ENCODE measurements at places on chromosomes 5 and 9.

DNA sequence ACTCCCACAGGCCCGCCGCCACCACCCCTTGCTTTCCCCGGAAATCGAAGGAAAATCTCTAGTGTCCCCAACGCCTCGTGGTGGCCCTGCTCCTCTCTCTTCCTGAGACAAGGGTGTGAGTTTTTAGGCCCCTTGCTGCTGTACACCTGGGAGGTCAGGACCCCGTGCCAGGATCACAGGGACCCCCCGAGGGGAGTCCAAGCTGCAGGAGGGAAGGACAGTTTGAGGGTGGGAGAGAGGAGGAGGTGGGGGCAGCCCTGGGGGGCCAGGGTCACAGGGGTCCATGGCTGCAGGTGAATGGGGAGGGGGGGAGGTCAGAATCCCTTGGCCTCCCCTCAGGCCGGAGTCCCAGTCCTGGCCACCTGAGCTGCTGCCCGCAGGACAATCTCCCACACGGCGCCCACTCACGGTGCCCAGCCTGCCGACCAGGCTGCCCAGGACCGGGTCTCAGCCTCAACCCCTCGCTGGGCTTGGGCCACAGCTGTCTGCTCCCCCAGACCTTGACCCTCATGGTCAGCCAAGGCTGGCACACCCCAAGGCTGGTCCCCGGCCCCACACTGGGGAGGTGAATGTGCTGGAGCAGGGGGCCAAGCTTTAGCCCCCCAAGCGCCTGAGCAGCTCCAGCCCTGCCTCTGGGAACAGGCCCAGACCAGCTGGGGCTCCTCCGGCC lies 19.9 kb downstream of the TPPP start:
- no peak for DNase-seq

- DNase-seq: peak; percentile 37
Observed at GRCh38 chr5:134527156-134527960, 1.9 kb downstream of the JADE2 start.

DNA sequence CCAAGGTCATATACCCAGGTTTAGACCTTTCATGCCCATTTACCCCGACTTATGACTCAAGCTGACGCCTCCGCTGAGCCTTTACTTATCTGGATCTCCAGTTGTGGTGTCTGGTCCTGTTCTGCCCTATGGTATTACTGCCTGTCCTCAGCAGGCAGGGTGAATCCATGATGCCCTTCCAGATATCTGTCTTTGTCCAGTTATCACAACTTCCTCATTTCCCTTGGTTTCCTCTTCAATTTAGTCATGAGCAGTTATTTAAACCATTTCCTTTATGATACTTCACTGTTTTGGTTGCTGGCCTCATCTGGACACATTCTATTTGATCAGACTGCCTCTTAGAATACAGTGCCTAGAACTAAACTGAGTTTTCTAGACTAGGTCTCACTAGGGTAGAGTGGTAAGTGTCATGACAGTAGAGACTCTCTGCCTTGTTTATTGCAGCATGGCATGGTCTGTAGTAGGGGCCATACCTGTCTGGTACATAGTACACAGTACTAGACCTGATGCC lies 93.3 kb downstream of the MELK start:
- no peak for DNase-seq

DNA sequence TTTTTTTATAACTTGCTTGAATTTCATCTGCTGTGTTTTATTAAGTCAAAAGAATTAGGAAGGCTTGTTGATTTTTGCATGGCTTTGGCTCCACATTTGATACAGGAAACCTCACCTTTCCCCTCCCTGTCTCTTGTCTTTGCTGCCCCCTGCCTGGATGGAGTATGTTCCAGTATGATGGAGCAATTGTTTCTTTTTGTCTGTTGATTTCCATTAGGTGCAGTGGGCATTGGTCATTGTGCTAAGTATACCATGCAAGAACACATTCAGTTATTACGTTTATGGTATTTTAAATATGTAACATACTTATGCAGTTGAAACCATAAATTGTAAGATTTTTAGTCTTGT lies 19.6 kb downstream of the TJP2 start:
- DNase-seq: no peak

GRCh38 chr5:41869151-41869723 lies 988 bp downstream of the OXCT1 start:
- DNase-seq: no peak

DNA sequence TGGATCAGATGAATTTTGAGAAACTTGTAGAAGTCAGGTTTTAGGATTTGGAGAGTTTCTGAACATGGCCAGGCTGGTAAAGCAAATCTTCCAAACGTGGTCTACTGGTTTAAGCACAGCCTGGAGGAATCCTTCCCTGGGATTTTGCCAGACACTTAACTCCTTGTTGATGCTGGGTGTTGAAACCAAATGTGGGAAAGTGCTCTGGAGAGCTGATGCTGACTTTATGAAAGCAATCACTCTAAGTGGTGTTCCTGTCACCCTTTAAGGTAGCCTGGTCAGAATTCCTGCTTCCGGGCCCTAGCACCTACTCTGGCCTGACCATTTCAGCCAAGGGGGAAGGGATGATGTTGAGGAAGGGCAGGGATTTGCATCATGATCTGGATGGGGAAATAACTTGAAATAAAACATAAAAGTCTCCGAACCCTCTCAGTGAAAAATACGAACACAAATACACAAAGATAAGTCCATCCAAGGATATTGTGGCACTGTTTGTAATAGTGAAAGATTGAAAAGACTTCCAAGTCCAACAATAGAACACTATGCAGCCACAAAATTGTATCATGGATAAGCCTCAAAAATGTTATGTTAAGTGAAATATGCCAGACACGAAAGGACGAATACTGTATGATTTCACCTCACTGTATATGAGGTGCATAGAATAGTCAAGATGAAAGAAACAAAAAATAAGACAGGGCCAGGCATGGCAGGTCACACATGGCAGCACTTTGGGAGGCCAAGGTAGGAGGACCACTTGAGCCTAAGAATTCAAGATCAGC lies 57.7 kb downstream of the PDE6A start:
- no peak for DNase-seq

All from stimulated activated CD4-positive, alpha-beta T cell treated with anti-CD3 and anti-CD28 coated beads, Interleukin-15, amount 100 ng/mL, for 1 hour (primary cell).